ENCODE measurements at places on chromosomes 2 and 18.
A peak's percentile ranks its signal among the peaks of the same experiment; 100 is the strongest.

- no peak for DNase-seq
Measured at GRCh38 chr18:55794288-55795052, 206.5 kb upstream of the TCF4 start.

DNA sequence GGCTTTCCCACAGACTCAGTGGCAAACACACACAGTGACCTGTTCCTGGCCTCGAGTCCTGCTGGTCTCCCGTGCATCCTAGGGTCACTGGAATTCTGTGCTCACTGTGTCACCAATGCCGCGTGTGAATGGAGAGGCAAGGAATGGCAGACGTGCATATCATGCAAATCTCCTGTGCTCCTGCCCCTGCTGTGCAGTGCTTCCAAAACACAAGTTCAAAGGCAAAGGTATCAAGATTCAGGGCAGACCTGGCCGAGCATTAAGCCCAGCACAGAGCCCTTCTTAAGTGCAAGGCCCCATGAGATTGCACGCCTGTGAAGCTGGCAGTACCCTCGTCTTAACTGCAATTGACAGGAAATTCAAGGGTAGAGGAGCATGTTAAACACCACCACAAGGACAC is 129.1 kb downstream of the NDUFA10 start:
- DNase-seq = no peak

GRCh38 chr2:102674370-102674769 is 55.0 kb downstream of the SLC9A2 start:
- DNase-seq = no peak

- DNase-seq = peak; percentile 21
Measured at GRCh38 chr2:151638191-151638933, 95.9 kb downstream of the NEB start.

- no peak for DNase-seq
Measured at GRCh38 chr18:28771849-28772248, 594.9 kb upstream of the CDH2 start.

GRCh38 chr2:236309669-236310029 is 45.4 kb upstream of the ASB18 start:
- no peak for DNase-seq

DNA sequence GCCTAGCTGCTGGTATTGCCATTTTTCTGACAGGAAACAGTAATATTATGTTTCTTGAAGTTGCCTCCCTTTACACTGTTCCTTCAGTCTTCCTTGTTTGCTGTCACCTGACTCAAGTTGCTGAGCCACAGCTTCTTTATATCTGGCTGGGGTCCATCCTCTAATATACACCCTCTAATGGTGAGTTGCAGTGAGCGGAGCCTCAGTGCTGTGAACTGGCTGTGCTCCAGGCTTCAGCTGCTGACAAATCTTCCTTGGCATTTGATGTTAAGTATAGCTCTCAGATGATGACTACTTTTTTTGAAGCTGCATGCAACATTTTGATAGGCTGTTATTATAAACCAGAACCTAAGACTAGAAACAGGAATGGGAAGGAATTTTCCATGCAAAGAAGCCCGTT is 366.7 kb downstream of the NUP35 start:
- DNase-seq = no peak

GRCh38 chr2:85998071-85998991 is 107.4 kb downstream of the POLR1A start:
- no peak for DNase-seq

DNA sequence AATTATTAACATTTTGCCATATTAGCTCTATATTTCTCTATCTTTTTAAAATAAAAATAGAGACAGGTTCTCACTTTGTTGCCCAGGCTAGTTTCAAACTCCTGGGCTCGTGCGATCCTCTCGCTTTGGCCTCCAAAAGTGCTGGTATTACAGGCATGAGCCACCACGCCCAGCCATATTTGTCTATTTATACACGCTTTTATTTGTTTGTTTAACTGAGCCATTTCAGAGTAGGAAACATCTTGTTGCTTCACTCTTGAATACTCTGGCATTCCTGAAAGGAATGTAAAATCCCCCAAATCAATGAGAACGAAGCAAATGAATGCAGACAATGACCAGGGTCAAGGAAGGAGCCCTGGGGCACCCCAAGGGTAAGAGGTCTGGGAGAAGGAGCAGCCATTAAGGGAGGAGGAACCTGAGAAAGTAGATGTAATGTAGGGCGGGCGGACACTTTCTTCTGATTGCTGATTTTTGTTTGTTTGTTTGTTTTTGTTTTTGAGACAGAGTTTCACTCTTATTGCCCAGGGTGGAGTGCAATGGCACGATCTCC is 31.7 kb upstream of the RAB1A start:
- no peak for DNase-seq

DNA sequence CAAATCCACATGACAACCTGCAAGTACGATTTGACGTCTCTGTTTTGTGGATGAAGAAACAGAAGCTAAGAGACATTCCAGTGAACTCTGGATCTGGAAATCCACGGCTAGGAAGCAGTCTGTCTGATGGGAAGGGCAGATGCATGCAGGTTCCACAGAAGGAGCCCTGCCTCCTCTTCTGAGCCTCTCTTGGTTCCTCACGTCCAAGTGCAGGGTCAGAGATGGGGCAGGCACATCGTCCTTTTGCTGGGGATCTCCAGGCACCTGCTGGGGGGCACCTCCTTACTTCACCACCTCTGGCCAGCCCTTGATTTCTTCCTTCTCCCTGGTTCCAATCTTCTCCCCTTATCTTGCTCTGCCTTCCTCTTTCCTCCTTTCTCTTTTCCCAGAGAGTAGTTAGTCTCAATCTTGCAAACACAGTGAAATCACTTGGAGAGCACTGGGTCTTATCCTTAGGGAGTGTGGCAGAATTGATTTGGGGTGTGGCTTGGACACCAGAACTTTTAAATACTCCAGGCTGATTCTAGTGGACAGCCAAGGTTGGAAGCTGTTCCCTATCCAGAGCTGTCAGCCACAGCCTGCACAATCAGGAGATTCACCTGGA is 137.8 kb downstream of the BCL2 start:
- no peak for DNase-seq

GRCh38 chr2:200288670-200289429 is 17.6 kb upstream of the SPATS2L start:
- no peak for DNase-seq

- no peak for DNase-seq
Measured at GRCh38 chr2:174768557-174768956, 4.3 kb upstream of the CHRNA1 start.

DNA sequence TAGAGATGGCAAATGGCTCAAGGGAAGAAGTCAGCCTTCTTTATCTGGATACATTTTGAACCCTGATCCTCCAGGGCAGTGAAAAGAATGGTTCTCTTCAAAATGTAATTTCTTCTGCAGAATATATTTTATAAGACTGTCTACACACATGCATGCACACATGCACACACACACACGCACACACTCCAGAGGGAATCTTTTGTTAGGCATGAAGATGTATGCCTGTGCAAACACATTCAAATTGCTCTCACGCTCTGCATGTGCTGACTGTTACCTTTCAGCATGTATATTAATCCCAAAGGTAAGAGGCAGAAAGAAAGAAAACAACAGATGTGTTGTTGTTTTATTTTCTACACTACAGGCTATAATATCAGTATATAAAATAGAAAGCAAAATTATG is 43.2 kb downstream of the SLC5A7 start:
- DNase-seq = no peak

Data from T-helper 2 cell (primary cell).